ENCODE measurements at places on chromosomes 5 and 9. TPM values are rescaled to one million over a fixed set of nuclear protein-coding genes. Genes with fewer than 3 reads are reported as not detected.

DNA sequence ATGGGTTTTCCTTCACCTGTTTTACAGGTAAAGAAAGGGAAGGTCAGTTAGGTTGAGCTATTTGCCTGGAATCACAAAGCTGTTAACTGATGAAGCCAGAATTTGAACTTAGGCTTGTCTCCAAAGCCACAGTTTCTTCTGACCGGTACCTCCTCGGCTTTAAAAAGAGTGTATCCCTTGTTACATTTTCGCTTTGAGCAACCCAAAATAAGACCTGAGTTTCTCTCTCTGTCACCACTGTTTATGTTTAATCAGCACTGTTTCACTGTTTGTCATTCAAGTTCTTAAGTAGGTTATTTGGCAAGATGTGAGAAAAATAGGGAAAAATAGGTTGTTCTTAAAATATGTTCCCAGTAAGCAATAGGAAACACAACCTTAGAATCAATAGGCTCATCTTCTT lies 84.6 kb downstream of the VCAN start:
- no peak for DNase-seq

DNA sequence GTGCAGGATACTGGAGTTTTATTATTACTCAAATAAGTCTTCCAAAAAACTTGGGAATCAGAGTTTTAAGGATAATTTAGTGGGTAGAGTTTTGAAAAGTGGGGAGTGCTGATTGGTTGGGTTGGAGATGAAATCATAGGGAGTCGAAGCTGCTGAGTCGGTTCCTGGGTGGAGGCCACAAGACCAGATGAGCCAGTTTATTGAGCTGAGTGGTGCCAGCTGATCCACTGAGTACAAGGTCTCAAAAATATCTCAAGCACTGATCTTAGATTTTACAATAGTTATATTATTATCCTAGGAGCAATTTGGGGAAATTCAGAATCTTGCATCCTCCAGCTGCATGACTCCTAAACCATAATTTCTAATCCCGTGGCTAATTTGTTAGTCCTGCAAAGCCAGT lies 804.9 kb upstream of the SEMA6A start:
- no peak for DNase-seq

DNA sequence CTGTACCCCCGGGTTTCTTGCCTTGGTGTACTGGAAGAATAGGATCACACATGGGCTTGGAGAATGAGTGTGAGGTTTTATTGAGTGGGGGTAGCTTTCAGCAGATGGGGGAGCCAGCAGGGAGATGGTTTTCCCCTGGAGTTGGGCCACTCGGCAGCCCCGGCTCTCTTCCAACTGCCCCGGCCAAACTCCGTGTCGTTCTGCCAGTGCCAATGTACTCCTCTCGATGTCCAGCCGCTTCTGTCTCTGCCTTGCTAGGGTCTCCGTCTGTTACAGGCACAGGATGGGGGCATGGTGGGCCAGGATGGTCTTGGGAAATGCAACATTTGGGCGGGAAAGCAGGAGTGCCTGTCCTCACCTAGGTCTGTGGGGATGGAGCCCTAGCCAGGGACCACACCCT lies 7.6 kb upstream of the PLPP6 start:
- DNase-seq: no peak

GRCh38 chr5:68283766-68284165 lies 68.2 kb downstream of the PIK3R1 start:
- DNase-seq: no peak

DNA sequence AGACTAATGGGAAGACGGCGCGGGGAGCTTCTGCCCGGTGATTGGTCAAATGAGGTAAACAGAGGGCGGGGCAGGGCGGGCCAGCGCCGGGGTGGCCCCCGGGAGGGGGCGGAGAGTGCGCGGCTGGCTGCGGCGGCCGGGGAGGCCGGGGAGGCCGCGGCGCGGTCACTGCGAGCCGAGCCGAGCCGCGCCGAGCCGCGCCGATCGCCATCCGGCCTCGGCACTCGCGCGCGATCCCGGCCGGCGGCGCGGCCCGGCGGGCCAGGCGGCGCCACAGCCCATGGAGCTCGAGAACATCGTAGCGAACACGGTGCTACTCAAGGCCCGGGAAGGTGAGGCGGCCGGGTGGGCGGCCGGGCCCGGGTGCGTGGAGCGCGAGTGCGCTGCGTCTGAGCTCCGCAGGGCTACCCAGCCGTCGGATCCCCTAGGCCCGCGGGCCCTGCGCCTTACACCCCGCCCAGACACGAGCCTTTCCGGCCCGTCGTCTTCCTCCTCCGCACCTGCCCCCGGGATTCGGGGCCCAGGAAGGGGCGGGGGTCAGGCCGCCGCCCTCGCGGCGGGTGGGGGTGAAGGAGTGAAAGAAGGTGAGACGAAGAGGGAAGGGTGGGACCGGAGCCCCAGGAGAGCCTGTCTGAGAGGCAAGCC lies at the start of gene GRK6:
Gene GRK6 (plus strand): TSS at position 111 of the 645 bp plus-strand sequence. CDS start 170 bp downstream, at position 281.
- peak; percentile 96 for DNase-seq

GRCh38 chr5:31270396-31270795 lies 76.9 kb downstream of the CDH6 start:
- DNase-seq: peak; percentile 58

DNA sequence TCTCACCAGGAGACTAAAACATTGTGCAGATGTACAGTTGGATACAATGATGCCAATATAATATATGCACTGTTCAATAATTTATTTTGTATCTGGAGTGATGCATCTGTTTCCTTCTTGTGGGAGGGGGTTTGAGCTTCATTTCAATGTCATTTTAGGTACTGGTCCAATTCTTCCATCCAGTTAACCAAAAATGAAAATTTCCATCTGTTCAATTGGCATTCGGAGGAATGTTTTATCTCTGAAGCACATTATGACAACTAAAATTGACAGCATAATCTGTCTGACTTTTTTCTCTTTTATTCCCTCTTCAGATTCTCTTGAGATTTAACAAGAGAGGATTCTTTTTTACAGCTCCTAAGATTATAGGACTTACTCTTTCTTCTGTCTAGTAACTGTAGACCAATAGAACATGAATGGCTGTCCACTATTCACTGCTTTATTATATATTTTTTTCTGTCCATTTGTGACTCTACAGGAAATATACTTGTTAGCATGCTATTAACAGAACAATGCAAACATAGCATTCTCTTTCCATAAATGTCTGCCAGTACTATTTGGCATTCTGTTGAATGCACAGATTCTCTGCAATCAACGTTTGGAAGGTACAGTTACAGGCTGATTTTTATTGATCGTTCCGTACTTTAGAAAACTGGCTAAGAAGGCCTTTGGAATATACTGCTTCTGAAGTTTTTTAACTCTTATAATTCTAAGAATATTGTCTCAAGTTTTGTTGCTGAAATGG lies 57.8 kb downstream of the NDUFAF2 start:
- no peak for DNase-seq

GRCh38 chr9:109600142-109600541 lies 102.0 kb upstream of the PTPN3 start:
- no peak for DNase-seq

DNA sequence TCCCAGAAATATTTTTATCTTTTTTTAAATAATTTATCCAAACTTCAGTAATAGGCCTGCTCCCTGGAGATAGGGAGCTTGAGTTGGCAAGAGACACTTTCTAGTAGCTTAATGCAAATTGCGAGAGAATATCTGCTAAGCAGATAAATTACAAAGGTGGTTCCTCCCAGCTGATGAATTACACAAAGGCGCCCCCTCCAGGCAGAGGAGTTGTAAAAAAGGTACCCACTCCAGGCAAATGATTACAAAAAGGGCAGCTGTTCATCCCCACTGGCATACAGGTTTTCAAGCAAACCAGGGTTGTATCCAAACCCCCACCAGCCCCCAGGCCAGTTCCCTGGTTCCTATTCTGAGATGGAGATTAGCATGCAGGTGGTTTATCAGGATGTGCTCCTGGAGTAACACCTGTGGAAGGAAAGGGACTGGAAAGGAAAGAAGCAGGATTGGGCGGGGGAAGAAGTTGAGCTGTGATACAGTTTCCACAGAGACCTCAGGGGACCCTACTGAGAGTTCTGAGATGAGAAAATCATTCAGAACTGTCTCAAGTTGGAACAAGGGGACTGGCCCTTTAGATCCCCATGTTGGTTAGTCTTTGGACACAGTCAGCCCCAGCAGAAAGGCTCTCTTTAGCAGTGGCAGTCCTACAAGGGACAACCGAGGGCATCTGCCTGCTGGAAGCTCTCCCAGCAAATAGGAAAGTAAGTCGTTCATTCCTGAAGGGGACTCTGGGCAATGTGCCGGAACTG lies 25.5 kb downstream of the ESM1 start:
- peak; percentile 18 for DNase-seq

DNA sequence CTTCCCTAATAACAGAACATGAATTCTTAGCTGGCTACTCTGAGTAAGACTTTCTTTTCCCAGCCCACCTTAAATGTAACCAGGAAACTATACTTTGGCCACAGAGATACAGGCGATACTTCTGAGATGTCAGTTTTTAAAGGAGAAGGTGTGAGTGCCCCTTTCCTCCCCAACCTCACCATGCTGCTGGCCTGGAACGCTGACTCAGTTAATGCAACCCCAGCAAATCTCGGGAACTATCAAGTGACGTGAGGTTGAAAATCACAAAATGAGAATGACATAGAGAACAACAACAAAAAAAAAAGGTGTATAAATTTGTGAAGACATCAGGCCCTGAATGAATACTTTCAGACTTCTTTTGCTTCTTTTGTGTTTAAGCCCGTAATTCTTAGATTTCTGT lies 13.7 kb downstream of the ZNF484 start:
- no peak for DNase-seq

DNA sequence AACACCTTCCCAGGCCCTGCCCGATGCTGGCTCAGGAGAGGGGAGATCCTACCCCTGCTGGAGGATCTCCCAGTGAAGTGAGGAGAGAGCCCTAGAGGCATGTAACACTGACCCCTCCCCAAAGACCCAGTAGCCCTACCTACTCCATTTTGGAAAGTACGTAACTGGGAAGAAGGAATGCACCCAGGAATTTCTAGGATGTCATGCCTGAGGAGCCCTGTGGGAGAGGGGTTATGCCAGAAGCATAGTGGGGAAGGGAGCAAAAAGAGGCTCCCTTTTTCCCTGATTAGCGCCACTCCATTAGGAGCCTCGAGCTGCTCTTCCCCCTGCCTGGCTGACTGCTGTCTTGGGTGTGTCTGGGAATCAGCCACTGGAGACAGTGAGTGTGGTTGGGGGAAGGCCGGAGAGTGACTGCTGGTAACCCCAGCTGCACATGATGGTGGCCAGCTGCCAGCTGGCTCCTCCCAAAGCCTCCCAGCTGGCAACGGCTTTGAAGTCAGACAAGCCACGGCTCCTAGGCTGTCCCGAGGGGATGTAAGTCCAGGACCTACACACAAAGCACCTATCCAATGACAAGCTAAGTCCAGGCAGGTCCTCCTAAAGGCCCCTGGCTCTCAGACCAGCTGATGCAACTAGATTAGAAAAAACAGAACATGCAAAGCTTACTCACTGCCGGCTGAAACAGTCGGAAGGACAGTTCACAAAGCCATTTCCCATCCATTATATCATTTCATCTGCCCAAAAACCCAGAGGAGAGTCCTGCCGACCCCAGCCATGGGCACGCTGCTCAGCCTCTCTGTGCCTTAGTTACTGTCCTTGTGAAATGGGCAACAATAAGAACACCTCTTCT lies 136.5 kb upstream of the ABCA1 start:
- peak; percentile 29 for DNase-seq

DNA sequence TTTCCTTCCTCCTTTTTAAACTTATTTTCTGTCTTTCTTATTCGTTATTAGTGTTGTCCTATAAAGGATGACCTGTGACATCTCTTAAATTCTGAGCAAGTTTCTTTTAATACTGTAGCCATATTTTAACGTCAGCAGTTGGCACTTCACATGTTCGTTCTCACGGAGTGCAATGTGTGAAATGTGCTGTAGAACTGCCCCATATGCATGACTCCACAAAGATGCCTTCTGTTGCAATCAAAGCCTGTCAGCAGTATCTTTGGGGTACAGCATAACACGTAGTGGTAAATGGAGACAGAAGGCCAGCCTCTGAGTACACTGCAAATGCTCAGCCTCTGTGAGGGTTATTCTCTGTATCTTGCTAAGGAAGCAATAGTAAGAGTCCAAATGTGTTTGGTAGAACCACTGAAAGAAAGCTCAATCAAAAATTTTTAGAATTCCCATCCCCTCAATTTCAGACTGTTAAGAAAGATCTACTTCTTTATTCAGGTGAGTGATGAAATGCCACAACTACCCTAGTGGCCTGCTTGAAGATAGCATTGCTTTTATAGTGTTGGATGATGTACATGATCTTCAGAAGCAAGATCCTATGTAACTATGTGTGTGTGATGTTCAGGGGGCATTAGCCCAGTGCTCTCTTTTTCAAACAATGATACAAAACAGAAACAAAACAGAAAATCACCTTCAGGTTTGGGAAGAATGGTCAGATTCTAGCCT lies 277.7 kb downstream of the TMEM167A start:
- no peak for DNase-seq

GRCh38 chr9:31799953-31800609 lies 584.4 kb upstream of the ACO1 start:
- peak; percentile 2 for DNase-seq

GRCh38 chr5:180639741-180640610 lies 9.4 kb downstream of the FLT4 start:
- DNase-seq: no peak

- no peak for DNase-seq
Observed at GRCh38 chr9:100074093-100074492, 24.7 kb downstream of the ERP44 start.

GRCh38 chr5:177449140-177450061 lies 2.8 kb downstream of the PRR7 start:
- no peak for DNase-seq

DNA sequence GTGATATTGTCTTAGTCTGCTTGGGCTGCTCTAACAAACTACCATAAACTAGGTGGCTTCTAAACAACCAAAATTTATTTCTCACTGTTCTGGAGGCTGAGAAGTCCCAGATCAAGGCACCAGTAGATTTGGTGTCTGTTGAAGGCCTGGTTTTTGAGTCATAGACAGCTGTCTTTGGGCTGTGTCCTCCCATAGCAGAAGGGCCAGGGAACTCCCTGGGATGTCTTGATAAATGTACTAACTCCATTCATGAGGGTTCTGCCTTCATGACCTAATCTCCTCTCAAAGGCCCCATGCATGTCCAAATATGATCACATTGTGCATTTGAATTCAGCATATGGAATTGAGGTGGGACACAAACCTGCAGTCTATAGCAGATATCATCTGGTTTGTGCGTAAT lies 121.2 kb downstream of the CHSY3 start:
- DNase-seq: no peak

DNA sequence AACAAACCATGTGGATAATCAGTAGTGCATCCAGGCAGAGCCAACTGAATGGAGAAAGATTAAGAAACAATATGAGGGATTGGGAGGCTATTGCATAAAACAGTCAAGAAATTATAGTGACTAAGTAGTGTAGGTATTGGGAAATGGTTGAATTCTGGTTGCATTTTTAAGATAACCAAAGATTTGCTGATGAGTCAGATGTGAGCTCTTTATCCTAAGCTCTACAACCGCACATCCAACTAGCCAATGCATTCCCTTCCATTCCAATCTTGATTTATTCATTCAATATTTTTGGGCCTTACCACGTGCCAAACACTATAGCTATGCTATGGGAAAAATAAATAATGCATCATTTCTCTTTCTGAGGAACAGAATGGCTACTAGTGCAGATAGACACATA lies 524.5 kb upstream of the RGMB start:
- no peak for DNase-seq

The GNA14 gene
- not detected for total RNA-seq

The PCDHB15 gene
- 0.07 TPM for total RNA-seq

The MARVELD2 gene
- 0.09 TPM for total RNA-seq

The FBP1 gene
- 0.24 TPM for total RNA-seq

The JAKMIP2 gene
- not detected for total RNA-seq

The CCDC171 gene
- total RNA-seq: 0.27 TPM

The ENC1 gene
- total RNA-seq: 2.5 TPM

The PNPLA7 gene
- 0.58 TPM for total RNA-seq

The LCP2 gene
- total RNA-seq: 24.1 TPM

The ELAVL2 gene
- total RNA-seq: not detected

The PCDHB4 gene
- not detected for total RNA-seq
